Activated CD4-positive, alpha-beta memory T cell treated with anti-CD3 and anti-CD28 coated beads for 36 hours (primary cell): ENCODE measurements at places on chromosomes 16 and 17. TPM values are rescaled to one million over a fixed set of nuclear protein-coding genes. Genes with fewer than 3 reads are reported as not detected.

Gene PERCC1
- not detected for total RNA-seq

Gene CIBAR2
- not detected for total RNA-seq

Gene CEP295NL
- total RNA-seq = not detected

Gene SBK1
- total RNA-seq = 3.8 TPM

Gene MYO15B
- 16.8 TPM for total RNA-seq

Gene MYH8
- not detected for total RNA-seq

Gene ATP2A3
- total RNA-seq = 108 TPM

Gene CIAO3
- 32.2 TPM for total RNA-seq

Gene IL21R
- 55.0 TPM for total RNA-seq

GRCh38 chr16:24035127-24035842, 199.5 kb downstream of the PRKCB start:
- H3K27me3 ChIP-seq = no peaks in the 10 kb centered on the region
- DNase-seq = peak; percentile 17
- H3K36me3 ChIP-seq = peaks cover 16% of the 10 kb centered on the region
- no peak overlapping the region for H3K27ac ChIP-seq

- no peak for DNase-seq
- no peak overlapping the region for H3K27ac ChIP-seq
- peaks cover 13% of the 10 kb centered on the region for H3K27me3 ChIP-seq
- no peak overlapping the region for H3K4me3 ChIP-seq
- H3K4me1 ChIP-seq = no peaks in the 10 kb centered on the region
Observed at GRCh38 chr16:54175552-54176375, 110.8 kb downstream of the IRX3 start.

GRCh38 chr16:56972403-56973293, 10.9 kb downstream of the CETP start:
- DNase-seq = no peak
- H3K27me3 ChIP-seq = no peaks in the 10 kb centered on the region
- no peaks in the 10 kb centered on the region for H3K36me3 ChIP-seq

- no peaks in the 10 kb centered on the region for H3K36me3 ChIP-seq
- no peak overlapping the region for H3K27ac ChIP-seq
- no peaks in the 10 kb centered on the region for H3K4me1 ChIP-seq
Observed at GRCh38 chr16:52296076-52296475, 250.9 kb downstream of the TOX3 start.

DNA sequence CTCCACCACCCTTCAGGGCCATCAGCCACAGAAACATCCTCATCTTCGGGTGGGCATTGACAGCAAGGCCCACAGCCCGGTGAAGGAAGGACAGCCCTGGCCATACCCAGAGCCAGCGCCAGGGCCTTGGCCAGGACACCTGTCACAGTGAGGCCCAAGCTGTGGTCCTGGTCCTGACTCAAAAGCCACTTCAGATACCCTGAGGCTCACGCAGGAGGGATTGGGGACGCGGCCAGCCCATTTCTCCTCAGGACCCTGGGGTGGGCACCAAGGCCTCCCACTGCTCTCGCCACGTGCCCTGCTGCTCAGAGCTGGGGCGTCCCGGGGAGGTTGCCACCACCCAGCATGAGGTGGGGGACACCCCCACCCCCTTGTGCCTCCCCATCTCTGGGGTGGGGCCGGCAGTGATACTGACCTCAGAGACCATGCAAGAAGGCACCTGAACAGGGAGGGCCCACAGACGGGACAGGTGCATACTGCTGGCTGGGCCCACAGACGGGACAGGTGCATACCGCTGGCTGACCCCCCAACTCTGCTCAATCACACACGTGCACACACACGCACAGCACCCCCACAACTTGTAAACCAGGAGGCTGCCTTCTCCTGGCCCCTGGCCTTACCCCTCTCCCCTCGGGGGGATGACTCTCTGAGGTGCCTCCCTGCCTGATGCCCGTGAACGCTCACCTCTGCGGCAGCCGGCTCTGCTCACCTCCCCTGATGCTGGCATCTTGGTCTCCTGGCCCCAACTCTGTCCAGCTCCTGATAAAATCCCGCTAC, 14.2 kb downstream of the SLC7A5 start:
- H3K27ac ChIP-seq = peak overlapping the region; percentile 91
- H3K36me3 ChIP-seq = peaks cover 73% of the 10 kb centered on the region
- no peak for DNase-seq

DNA sequence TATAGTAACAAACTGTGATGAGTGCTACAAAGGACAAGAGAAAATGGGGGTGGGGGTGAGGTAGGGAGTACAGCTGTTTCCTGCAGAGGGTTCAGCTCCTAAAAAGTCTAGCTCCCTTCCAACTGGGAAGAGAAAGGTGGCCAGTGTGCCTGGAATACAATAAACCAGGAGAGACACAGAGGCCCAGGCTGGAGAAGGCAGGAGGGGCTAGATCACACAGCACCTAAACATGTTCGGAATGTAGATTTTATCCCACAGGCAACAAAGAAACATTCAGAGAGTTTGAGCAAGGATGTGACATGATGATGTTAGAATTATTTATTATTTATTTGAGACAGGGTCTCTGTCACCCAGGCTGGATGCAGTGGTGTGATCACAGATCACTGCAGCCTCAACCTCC, 10.2 kb downstream of the TEX2 start:
- no peak overlapping the region for H3K27ac ChIP-seq
- no peak for DNase-seq
- H3K27me3 ChIP-seq = no peaks in the 10 kb centered on the region
- H3K4me3 ChIP-seq = no peak overlapping the region

GRCh38 chr17:29111816-29112499, 68.2 kb downstream of the MYO18A start:
- H3K4me3 ChIP-seq = no peak overlapping the region
- peaks cover 2% of the 10 kb centered on the region for H3K4me1 ChIP-seq
- no peaks in the 10 kb centered on the region for H3K27me3 ChIP-seq
- DNase-seq = peak; percentile 80
- H3K27ac ChIP-seq = no peak overlapping the region

- DNase-seq = no peak
- H3K4me1 ChIP-seq = no peaks in the 10 kb centered on the region
- no peak overlapping the region for H3K4me3 ChIP-seq
Observed at GRCh38 chr16:49824593-49824992, 31.3 kb downstream of the ZNF423 start.

- no peak overlapping the region for H3K27ac ChIP-seq
- no peak overlapping the region for H3K4me3 ChIP-seq
- H3K36me3 ChIP-seq = peaks cover 1% of the 10 kb centered on the region
- DNase-seq = no peak
- no peaks in the 10 kb centered on the region for H3K4me1 ChIP-seq
- no peaks in the 10 kb centered on the region for H3K27me3 ChIP-seq
Observed at GRCh38 chr16:61277849-61278248, 758.4 kb downstream of the CDH8 start.

GRCh38 chr17:78038748-78039288, 80.3 kb downstream of the TNRC6C start:
- DNase-seq = no peak
- peaks cover 23% of the 10 kb centered on the region for H3K4me1 ChIP-seq
- H3K27me3 ChIP-seq = no peaks in the 10 kb centered on the region
- H3K4me3 ChIP-seq = no peak overlapping the region
- no peak overlapping the region for H3K27ac ChIP-seq
- peaks cover 4% of the 10 kb centered on the region for H3K36me3 ChIP-seq

GRCh38 chr16:87664792-87665191, 62.5 kb downstream of the JPH3 start:
- H3K27ac ChIP-seq = no peak overlapping the region
- DNase-seq = no peak
- no peaks in the 10 kb centered on the region for H3K36me3 ChIP-seq

GRCh38 chr17:48173191-48173984, 65.8 kb downstream of the SNX11 start:
- H3K27ac ChIP-seq = no peak overlapping the region
- peaks cover 27% of the 10 kb centered on the region for H3K4me1 ChIP-seq
- H3K36me3 ChIP-seq = peaks cover 8% of the 10 kb centered on the region
- H3K27me3 ChIP-seq = no peaks in the 10 kb centered on the region

- H3K27me3 ChIP-seq = no peaks in the 10 kb centered on the region
- no peak for DNase-seq
- H3K27ac ChIP-seq = no peak overlapping the region
- H3K4me1 ChIP-seq = no peaks in the 10 kb centered on the region
Observed at GRCh38 chr17:15406081-15406480, 61.3 kb downstream of the CDRT4 start.

DNA sequence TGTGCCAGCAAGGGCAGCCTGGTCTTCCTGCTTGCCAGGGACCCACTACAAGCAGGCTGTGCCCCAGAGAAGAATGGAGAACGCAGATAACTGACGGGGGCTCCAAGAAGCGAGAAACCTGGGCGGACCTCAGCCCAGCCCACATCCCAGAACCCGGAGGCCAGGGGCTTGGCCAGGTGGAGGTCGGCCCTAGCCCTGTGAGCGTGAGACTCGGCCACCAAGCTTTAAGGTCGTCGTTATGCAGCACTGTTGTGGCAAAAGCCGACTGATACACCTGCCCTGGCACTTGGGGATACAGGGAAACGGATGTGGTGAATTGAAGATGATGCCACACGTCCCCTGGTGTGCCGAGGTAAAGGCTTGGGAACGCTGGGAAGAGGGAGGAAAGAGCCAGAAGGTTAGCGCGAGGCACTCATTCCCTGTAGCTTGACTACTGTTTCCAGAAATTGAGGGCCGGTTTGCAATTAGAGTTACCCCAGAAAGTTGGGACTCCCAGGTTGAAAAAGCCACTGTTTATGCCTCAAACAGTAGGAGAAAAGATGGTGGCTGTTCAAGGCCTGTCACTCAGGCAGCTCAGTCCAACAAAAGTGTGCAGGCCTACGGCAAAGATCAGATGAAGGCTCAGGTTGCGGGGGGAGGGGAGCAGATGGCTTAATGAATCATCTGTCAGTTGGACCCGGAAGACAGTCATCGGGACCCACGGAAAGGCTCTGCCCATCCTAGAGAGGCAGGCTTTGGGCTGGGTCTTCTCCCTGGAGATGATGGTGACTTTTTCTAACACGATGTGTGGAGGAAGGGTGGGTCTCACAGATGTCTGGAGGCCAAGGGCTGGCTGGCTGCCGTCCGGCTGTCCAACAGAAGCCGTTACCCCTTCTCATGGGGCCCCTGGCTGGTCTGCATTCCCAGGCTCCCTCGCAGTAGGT, 45.6 kb upstream of the BAHCC1 start:
- no peak overlapping the region for H3K27ac ChIP-seq
- H3K4me1 ChIP-seq = peaks cover 4% of the 10 kb centered on the region
- H3K27me3 ChIP-seq = peaks cover 3% of the 10 kb centered on the region
- no peak for DNase-seq
- no peak overlapping the region for H3K4me3 ChIP-seq
- no peaks in the 10 kb centered on the region for H3K36me3 ChIP-seq
